ENCODE measurements at places on chromosomes 1 and 21.

- no peak for DNase-seq
Measured at GRCh38 chr1:72412286-72412685, 129.9 kb upstream of the NEGR1 start.

DNA sequence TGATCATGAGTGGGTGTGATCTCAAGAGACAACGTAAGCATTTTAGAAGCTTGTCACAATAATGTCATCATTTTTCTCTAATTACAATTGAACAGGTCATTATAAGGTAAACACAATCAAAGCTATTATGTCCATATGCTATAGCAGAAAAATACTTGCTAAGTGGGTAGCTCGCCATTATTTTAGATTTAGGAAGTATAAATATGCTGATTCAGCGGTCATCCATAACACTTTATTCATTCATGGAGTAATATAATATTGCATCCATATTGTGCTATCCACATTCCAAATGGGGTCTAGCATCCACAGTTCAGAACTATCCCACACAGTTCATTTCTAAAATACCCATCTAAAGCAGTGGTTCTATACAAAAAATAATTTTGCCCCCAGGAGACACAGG, 8.4 kb downstream of the KRTAP15-1 start:
- DNase-seq: no peak

GRCh38 chr1:241899210-241899609, 51.2 kb downstream of the EXO1 start:
- DNase-seq: no peak

DNA sequence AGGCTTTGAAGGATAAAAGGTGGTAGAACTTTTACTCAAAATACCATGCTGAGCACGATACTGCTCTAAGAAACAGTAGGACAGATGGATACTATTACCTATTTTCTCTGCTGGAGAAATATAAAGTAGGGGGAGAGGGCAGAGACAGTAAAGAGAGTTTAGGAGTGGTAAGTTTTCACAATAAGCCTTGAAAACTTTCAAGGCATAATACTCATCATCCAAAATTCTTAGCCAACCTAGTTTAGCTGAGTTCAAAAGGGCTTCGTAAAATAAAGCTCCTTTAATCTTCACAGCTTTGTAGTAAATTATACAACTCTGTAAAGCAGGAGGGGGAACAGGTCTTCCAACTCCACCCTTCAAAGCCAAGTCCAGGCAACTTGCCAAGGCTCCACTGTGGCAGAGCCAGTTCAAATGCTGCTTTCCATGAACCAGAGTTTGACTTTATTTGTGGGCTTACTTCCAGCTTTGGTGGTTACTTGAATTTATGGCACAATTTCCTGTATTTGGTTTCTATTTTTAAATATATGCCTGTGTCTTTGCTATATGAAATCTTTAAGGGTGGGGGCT, 15.5 kb downstream of the TEX38 start:
- DNase-seq: no peak

- DNase-seq: no peak
Measured at GRCh38 chr1:115322631-115323030, 15.4 kb downstream of the NGF start.

GRCh38 chr1:26730695-26731094, 34.9 kb downstream of the ARID1A start:
- DNase-seq: no peak

DNA sequence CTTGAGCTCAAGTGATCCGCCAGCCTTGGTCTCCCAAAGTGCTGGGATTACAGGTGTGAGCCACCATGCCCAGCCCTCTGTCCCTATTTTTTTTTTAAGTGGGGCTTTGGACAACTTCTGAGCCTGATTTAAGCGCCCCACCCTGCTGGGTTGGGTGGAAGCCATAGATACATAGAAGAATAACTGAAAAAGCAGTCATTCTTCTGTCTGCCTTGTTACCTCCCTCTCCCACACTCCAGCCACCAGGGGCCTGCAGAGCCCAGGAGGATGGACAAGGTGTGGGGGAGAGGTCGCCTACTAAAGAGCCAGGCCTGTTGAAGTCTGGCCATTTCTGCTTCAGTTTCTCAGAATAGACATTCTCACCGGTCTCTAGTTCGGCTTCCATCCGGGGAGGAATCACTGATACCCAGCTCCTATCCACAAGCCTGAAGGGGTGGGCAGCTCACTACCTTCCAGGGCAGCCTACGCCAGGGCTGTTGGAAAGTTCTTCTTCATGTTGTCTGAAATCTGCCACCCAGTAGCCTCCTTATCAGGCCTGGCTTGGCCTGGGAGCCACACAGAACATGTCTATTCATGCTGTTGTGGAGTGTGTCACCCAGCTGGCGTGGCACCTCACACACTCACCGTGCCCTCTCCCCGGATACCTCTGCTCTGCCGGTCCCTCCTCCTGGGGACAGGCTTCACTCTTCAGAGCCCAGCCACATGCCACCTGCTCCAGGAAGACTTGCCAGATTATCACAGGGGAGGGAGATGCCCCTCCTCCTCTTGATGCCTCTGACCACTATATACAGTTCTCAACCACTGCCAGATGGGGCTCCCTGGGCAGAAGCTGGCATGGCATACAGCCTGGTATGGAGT, 27.7 kb downstream of the KNCN start:
- no peak for DNase-seq

GRCh38 chr1:198681252-198681651, 42.4 kb downstream of the PTPRC start:
- no peak for DNase-seq

DNA sequence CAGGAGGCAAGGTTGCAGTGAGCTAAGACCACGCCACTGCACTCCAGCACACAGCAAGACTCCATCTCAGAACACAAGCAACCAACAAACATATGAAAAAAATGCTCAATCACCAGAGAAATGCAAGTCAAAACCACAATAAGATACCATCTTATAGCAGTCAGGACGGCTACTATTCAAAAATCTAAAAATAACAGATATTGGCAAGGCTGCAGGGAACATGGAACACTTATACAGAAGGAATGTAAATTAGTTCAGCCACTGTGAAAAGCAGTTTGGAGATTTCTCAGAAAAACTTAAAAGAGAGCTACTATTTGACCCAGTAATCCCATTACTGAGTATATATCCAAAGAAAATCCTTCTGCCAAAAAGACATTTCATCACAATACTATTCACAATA, 27.6 kb upstream of the POGK start:
- DNase-seq: no peak

DNA sequence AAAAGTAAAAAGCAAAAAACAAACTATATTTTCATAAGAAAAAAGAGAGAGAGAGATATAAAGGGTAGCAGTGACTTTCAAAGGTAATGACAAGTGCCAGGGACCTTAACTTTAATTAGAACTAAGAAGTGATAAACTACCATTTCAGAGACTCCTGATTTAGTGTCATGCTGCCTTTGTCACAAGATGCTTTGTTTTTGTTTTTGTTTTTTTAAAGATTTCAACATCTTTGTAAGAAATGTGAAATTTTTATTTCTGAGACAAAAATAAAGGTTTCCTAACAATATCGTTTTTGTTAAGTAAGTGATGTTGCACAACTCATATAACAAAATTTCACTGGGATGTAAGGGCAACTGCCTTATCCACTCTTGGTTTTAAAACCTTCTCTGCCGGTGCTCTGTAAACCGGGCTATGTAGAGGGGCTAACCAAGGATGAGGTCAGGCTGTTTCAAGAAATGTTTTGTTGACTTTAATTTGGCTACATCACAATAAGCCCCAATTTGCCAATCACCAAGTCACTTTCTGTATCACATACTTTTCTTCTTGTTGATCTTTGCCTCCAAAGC, 35.2 kb upstream of the SYT2 start:
- no peak for DNase-seq

- no peak for DNase-seq
Measured at GRCh38 chr1:156664767-156665411, 12.3 kb downstream of the NES start.

DNA sequence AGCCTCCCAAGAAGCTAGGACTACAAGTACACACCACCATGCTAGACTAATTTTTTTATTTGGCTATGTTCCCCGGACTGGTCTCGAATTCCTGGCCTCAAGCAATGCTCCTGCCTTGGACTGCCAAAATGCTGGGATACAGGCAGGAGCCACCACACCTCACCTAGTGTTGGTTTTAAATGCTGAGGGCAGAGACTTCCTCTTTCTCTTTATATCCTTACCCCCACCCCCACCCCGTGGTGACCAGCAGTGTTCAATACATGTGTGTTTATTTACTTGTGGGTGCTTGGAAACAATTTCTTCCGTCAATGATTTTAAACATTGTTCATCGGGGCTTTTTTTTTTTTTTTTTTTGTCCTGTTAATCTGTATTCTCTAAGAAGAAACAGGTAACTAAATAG, 158.9 kb downstream of the ZBTB18 start:
- DNase-seq: no peak

DNA sequence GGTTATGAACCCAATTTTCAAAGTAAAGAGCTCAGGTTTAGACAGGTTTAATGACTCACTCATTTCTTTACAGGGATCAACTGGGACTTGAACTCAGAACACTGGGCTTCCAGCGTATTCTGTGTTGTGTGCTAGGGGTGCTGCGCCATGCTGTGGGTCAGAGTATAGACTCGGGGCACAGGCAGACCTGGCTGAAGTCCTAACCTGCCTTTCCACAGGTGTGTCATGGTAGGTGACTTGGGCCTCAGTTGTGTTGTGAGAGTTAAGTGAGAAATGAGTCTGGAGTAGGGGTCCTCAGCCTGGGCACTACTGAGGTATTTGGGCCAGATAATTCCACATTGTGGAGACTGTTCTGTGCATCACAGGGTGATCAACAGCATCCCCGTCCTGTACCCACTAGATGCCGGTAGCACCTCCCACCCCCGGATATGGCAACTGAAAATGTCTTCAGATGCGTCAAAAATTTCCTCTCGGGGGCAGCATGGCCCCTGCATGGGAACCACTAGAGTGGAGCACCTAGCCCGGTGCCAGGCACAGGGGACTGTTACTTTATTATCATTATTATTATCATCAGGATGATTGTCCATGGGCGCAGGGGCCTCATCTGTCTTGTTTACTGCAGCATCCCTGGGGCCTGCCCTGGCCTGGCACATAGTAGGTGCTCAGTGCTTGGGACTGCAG, 575.5 kb downstream of the PTPRU start:
- no peak for DNase-seq

GRCh38 chr1:192949783-192950182, 109.4 kb downstream of the UCHL5 start:
- no peak for DNase-seq

DNA sequence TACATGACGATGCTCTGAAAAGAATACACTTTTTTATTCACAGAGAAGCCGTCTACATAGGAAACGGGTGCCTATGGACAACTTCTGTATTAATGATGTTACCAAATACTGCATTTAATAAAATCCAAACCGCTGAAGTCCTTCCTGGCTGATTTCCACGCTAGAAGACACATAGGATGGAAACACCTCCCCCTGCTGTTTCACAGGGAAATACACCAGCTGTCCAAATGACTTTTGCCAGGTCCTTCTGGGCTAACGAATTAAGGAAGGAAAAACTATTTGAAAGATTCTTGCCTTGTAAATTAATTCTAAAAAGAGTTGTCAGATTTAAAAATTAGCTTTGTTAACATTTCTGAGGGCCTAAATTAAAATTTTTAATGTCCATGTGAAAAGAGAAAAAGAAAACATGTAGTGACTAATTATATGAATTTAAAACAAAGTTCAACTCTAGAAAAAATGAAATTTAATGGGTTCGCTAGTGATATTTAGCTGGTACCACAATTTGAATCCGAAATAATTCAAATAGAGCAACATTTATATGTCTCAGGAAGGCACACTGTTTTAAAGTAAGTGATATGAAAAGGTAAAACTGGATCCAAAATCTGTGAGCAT, 146.0 kb downstream of the RERE start:
- DNase-seq: peak; percentile 62

DNA sequence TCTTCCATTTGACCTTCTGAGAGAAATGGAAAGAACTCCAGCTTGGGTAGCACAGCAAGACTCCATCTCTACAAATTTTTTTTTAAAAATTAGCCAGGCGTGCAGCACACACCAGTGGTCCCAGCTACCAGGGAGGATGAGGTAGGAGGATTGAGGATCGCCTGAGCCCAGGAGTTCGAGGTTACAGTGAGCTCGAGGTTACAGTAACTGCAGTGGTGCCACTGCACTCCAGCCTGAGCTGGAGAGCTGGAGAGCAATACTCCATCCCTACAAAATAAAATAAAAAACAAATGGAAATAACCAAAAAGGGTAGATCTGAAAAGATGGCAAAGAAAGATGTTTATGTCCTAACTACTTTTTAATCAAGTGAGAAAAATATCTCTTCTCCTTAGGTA, 14.5 kb downstream of the POGZ start:
- DNase-seq: no peak

- DNase-seq: no peak
Measured at GRCh38 chr1:188499690-188500089, 1670.9 kb downstream of the PLA2G4A start.

DNA sequence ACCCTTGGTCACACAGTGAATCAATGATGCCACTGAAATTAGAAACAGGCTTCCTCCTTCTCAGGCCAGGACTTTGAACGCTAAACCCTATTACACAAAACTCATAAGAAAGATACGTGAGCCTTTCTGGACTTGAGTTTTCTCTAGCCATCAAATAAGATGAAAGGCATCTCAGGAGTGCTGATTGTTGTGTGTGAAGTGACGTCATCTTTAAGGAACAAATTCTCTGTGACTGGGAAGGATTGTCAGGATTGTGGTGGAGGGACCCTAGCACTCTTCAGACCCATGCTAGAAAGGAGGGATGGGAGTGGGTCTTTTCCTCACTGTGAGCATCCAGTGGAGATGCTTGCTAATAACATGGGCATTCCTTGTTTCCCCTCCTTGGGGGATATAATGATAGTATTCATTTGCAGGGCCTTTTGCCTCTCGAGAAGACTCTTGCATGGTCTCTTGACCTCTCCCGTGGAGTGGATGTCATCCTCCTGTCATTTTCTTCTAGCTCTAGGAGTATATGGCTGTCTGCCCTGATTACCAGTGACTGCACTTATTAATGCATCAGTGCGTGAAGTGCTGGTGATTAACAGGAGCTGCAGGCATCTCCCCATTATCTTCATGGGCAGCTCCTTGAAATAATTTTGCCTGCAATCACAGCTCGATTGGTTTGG, 39.9 kb downstream of the SPATA46 start:
- DNase-seq: no peak

Measured in SK-MEL-5 (cell line).